Hepatic stellate cell (primary cell): ENCODE measurements at places on chromosomes 1 and 21.

- no peak for DNase-seq
These were observed 810 bp downstream of the ZBTB37 start for GRCh38 chr1:173869021-173869359.

DNA sequence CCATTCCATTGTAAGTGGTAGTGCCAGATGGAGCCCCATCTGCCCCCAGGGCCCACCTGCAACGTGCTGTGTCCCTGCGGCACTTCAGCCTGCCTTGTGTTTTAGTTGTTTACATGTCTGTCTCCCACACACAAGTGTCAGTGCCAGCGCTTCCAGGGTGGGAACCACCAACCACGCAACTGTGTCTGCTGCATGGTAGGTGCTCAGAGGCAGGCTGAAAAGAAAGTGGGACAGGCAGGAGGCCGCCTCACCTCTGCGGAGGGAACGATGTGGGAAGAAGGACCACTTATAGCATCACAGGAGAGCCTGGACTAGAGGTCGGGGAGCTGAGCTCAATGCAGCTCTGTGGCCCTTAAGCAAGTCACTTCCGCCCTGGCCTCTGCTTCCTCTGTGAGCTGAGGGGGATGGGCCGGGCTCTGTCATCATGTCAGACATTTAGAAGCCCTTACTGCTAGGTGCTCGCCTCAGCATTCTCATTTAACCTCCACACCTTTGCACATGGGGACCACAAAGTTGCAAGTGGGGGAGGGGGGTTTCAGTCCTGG, 17.9 kb downstream of the SLC9A1 start:
- no peak for DNase-seq

- no peak for DNase-seq
These were observed 57.9 kb downstream of the SASS6 start for GRCh38 chr1:100074604-100075395.

GRCh38 chr1:156794506-156795373, 21.9 kb downstream of the SH2D2A start:
- DNase-seq: no peak

- peak; percentile 31 for DNase-seq
These were observed 44.1 kb upstream of the BCL10 start for GRCh38 chr1:85320371-85321131.

DNA sequence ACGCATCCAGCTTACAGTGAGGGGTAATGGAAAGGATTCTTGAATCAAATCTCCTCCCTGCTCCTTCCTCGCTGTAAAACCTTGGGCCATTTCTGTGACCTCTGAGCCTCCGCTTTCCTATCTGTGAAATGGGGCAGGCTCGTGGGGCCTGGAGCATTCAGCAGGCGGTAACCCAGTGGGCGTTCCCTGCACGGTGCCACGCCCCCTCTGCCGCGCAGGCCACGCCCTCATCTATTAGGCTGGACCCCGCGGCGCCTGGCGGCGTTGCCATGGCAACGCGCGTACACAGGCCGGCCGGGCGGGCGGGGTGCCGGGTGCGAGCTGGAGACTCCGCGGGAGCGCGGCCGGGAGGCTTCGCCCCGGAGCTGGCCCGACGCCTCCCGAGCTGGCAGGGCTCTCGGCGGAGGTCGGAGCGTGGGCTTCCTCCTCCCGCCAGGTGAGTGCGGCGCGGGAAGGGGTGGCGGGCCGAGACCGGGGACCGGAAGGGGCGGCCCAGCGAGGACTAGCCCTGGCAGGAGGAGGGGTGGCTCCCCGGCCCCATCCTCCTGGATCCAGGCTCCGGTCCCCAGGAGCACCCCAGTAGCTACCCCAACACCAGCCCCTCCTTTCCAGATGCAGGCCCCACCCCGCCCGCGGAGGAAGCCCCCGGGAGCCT, at the start of gene FHAD1:
FHAD1 (plus strand) TSS at position 264 of the 655 bp plus-strand sequence. CDS start 4,562 bp downstream, outside the sequence.
- peak; percentile 53 for DNase-seq
